ENCODE measurements at places on chromosomes 4 and X.

GRCh38 chr4:122584519-122584918 lies 36.3 kb downstream of the IL21 start:
- DNase-seq, result no peak

- no peak for DNase-seq
Measured at GRCh38 chr4:10108818-10109783, 7.5 kb downstream of the WDR1 start.

DNA sequence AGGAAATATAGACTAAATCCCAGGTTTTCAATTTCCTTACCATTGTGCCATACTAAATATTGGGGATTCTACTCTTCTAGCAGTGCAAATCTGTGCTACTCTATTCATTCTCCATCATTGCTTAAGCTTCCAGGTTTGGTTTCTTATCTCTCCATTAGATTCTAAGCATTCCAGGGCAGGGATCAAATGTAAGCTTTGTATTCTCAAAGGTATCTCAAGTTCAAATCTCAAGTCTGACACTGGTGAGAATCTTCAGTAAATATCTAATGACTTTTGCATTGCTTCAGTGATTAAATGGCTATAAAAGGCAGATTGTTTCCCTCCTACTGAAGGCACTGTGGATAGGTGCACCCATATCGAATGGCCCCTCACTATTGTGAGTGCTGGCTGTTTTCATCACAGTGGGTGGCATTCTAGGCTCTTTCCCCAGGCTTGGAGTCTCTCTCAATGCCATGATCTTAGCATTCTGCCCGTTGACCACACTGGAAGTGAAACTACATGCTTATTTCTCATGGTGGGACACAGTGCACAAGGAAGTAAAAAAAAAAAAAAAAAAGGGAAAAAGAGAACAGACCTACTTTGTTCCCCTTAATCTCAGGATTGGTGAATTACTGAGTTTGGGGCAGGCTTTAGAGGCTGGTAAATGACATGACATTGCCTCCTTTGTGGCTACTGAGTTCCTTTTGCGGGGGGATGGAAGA lies 28.7 kb downstream of the FAM9C start:
- no peak for DNase-seq

DNA sequence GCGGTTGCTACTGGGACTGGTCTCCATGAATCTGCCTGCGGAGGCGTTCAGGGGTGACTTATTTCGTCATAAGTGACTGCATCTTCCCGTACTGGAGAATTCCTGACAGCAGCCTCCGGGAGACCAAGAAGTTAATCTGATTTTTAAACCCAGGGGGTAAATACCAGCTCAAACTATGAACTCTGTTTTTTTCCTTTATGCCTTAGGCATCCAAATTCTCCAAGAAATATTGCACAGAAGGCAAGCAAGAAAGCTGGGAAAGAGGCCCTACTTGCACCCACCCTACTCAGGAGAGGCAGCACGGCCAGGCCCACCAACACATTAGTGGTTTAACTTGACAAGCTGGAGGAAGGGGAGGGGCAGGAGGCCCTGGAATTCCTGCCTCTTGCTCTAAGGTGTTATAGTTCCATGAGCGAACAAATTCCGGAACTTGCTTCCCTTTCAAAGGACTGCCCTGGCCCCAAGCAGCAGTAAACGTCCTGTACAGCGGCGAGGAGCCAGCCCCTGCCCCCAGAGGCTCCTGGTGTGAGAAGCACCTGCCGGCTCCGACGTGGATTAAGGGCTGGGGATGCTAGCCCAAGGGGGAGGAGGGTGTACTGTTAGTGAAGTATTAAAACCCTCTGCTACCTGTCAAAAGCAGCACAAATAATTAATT lies 177.2 kb downstream of the AFAP1 start:
- DNase-seq, result no peak

GRCh38 chr4:142044271-142044670 lies 407.9 kb downstream of the IL15 start:
- no peak for DNase-seq

DNA sequence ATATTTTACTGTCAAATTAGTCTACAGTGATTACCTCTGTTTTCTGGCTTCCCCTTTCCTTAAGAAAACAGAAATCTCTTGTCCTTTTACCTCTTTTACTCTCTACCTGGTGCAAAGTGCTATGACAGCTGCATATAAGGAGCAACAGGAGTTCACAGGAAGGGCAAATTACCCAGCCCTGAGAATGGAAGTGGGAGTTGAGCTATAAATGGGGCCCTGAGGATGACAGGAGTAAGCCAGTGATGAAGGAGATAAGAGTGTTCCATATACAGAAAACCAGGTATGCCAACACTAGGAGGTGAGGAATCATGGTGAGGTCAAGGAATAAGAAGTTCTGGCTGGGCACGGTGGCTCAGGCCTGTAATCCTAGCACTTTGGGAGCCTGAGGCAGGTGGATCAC lies 4.5 kb upstream of the HSD17B13 start:
- DNase-seq, result no peak

DNA sequence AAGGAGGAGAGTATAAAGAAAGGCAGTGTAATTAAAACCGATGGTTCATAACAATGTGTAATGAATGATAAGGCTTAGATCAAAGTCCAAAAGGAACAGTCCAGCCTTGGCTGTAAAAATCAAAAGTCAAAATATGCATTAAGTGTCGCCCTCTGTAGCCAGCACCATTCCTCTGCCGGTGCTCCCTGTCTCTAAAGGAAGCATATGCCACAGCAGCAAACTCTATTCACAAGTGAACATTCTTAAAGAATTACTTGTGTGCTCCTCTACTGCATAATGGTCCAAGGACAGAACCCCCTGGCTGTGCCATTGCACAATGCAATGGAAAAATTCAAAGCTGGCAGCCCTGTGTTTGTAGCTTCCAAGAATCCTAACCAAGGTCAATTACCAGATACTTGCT lies 16.3 kb upstream of the MBNL3 start:
- DNase-seq, result no peak

- no peak for DNase-seq
Measured at GRCh38 chr4:149795256-149795655, 20.4 kb downstream of the IQCM start.

DNA sequence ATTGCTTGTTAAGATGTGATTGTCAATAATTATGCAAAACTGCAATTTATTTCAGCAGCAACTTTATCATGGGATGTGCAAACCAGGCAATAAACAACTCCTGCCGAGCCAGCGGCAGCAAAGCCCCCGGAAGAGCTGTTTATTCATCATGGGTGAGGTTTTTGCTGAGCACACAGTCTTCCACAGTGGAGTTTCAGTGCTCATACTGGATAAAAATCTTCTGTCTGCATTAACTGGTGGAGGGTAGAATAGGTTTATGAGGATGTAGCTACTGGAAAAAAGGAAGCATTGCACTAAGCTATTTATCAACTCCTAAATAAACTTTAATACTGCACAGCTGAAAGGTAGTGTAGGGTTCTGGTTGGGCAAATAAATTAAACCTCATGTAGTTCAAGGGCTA lies 557.4 kb upstream of the FTHL17 start:
- DNase-seq, result no peak
